Progenitor cell of endocrine pancreas (in vitro differentiated cells): ENCODE measurements at places on chromosomes 12 and 14. TPM values are rescaled to one million over a fixed set of nuclear protein-coding genes. Genes with fewer than 3 reads are reported as not detected.

POLE2 gene
- 12.9 and 14.9 TPM in 2 replicates for total RNA-seq

DNA sequence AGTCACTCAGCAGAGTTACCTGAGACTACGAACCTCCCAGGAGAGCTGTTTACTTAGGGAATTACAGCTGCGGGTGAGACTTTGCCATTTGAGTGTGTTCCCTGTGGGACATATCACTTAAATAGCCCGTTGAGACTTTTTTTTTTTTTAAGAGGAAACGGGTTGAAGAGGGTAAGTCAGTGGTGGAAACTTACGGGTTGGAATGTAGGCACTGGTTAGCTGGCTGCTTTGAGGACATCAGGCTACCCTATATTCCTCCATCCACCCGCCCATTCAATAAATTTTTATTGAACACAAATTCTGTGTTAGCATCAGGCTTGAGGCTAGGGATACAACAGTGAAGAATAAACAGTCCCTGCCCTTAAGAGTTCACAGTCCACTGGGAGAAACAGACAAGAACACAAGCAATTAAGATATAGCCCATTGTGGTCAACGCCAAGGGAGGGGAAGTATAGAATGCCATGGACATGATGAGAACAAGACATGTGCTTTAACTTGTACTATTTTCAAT is 88.1 kb upstream of the CPSF6 start:
- no peak for DNase-seq

DNA sequence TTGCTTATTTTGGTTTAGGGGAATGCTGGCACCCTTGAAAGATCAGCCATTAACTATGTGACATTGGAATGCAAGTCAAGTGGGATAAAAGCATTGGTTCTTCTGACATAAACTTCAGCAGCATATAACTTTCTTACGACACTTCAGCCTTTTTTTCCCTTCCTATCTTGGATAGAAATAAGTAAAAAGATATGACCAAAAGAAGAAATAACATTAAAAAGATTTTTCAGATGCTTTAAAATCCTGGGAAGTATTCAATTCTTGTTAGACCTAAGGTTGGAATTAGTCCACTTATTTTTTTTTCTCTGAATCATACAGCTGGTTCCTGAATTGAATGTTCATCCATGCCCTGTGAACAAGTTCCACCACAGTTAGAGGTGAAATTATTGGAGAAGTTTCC is 85.6 kb upstream of the TSPAN8 start:
- DNase-seq = no peak

ZNF140 gene
- 28.5 and 30.2 TPM in 2 replicates for total RNA-seq

DNA sequence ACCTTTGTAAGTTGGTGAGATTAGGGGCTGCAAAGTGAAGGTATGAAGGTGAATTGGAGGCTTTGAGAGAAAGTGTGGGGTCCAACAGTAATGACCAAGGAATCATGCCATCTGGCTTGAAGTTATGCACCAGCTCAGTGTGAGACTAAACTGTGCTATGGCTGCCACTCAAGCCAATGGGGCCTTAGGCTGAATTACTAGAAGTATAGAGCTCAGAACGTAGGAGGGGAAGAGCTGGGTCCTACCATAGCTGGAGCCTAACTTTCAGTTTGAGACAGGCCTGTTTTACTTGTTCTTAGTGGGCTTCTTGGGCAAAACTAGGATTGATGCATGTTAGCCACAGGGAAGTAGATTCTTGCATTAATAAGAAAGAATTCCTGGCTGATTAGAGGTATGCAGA is 194.0 kb downstream of the TSPAN9 start:
- no peak for DNase-seq

KRT72 gene
- not detected in 2 replicates for total RNA-seq

DNA sequence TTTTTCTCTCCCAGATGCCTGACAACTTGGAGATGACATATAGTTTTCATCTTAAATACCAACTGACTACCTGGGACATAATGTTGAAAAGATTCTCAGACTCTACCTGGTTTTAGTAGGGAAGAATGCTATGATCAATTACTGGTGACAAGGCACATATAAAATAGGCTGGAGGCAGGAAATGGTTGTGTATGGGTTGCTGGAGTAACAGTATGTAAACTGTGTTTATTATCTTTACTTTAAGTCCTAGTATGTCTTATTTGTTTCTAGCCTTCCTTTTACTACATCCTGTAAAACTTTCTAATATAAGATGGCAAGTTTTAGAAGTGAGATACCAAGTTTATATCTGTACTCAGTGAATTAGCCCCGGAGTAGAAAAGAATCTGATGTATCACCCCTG is 98.1 kb downstream of the NUBPL start:
- DNase-seq = no peak

ACSM4 gene
- not detected in 2 replicates for total RNA-seq

DNA sequence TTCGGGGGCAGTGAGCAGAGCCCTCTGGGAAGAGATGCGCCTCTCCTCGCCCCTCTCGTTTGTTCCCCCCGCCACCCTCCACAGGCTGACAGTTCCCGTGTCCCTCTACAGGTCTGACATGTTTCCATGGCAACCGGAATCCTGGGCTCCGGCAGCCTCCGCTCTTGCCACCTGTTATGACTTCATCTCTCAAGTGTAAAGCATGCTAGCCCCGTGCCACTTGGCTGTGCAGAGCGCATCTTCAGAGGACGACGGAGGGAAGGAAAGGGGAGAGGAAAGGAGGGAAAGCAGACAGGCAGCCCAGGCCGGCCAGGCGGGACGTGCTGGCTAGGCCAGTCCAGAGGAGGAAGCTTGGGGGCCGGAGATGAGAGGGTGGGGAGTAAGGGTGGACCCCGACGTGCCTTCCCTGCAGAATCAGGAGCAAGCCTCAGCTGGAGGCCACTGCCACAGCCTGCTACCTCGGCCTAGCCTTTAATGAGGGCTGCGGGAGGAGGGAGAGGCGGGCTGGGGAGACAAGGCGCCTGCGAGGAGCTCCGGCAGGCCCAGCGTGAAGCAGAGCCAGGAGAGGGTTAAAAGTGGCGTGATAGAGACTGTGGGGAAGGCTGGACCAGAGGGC is 214.3 kb downstream of the DPF3 start:
- DNase-seq = no peak

WSCD2 gene
- not detected in 2 replicates for total RNA-seq

CIROP gene
- not detected in 2 replicates for total RNA-seq
